ENCODE measurements at places on chromosomes 5 and 9. TPM values are rescaled to one million over a fixed set of nuclear protein-coding genes. Genes with fewer than 3 reads are reported as not detected.

- no peak for DNase-seq
These were observed 3.1 kb downstream of the WNK2 start for GRCh38 chr9:93187047-93187446.

DNA sequence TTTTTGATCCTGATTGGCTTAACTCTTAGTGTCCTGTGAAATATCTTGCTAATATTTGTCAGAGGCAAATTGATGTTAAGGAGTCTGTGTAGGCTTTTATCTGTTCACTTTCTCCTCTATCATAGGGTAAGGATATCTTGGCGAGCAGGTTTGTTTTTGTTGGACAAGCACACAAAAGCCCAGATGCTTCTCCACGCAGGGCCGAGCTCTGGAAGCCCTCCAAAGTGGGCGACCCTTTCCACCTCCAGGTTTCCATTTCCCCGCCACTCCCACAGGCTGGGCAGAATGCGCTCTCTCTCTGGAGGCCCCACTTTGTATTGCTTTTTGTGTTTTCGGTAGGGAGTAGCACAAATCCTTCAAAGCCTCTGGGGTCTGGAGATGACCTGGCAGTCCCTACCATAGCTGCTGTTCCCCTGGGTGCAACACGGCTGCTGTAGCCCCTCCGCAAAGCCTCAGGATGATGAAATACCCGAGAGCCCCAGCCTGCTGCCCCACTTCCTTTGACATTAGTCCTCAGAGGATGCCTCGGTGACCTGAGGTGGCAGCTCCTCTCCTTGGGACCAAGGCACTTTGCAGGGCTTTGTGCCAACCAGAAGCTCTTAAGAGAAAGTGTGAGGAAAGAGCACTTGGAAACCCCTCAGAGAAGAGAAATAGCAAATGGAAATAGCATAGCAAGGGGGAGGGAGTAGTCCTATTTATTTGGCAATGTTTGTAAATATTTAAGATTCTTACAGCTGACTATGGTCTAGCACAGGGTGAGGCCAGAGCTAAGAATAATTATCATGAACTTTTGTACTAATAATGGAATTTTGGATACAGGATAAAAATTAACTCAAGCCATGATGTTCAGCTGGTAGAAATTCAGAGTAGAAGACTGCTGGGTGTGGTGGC, 122.8 kb downstream of the ARHGEF28 start:
- no peak for DNase-seq

DNA sequence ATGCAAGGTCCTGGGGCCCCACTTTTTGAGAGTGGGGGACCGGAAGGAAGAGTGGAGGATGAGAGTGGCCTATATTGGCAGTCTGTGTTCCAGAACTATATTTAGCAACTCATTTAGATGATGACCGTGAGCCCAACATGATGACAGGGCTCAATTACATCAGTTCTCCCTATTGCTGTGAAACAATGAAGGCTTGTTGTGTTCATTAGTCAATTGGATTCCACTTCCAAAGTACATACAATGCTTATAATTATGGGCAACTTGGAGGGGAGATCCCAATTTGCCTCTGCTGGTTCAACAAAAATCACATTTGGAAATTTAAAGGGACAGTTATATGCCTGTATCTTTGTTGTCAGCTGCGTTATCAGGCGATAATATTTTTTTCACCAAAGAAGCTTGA, 91.1 kb downstream of the TARS1 start:
- no peak for DNase-seq

- no peak for DNase-seq
These were observed 102.4 kb upstream of the SMC2 start for GRCh38 chr9:103991698-103992097.

- no peak for DNase-seq
These were observed 1.5 kb downstream of the SPOCK1 start for GRCh38 chr5:137497396-137498290.

- DNase-seq, result no peak
These were observed 10.6 kb upstream of the NR3C1 start for GRCh38 chr5:143413958-143414669.

GRCh38 chr5:151234476-151235238, 10.8 kb upstream of the CCDC69 start:
- DNase-seq, result no peak

Gene PHF24
- 25.6 TPM for total RNA-seq

Gene MOB3B
- total RNA-seq, result 6.2 TPM

Gene OXCT1
- 63.0 TPM for total RNA-seq

Gene TXNDC8
- not detected for total RNA-seq

Gene NR2F1-AS1
- total RNA-seq, result 109 TPM

All from occipital lobe (tissue), 3 donors.